ENCODE measurements at places on chromosomes 5 and 9.

DNA sequence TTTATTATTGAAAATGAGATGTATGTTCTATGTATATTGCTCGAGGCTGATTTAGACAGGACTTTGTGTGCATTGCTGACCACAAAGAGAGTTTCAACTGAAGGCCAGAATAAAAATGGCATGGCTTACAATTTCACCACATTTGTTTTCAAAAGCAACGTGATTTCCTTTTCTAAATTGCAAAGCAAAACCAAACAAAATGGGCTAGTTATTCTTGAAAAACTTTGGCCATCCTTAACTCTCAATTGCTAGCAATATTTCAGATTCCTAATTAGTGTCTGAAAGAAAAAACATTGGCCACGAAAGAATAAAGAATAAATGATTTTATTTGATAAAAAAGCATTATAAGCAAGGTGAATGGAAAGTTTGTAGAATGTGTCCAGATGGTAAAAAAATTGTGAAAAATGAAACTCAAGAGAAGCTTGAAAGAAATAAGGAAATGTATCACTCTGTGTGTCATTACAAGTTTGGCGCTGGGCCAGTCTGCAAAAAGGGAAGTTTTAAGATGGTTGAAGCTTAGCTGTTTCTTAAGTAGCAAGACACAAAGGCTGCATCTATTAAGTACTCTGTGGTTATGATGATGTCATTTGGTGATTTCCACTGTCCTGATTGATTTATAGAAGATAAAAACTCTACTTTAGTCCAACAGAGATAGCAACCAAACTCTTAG lies 89.2 kb upstream of the PRLR start:
- DNase-seq, result no peak

DNA sequence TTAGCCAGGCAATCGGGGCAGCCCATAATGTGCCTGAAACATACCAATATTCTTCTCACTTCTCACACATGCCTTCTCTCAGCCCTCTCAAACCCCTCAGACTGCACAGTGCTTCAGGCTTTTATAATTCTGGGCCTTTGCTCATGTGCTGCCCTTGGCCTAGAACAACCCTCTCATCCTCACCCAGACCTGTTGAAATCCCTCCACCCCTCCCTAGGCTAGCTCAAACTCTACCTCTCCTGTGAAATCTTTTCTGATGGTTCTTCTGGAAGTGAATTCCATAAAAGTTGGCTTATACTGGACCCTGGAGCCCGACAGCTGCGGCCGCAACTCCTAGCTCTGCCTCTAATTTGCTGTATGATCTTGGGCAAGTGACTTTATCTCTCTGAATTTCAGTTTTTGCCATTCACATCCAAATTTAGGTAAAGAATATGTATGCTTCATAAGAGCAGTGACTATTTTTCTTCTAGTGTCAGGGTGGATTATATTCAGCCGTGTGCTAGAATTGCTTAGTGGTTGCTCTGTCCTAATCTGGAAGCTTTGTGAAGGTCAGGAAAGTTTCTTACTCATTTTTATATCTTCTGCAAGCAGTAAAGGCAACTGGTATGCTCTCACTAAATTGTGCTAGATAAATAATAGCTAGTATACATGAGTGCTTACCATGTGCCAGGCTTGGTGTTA lies 221.4 kb downstream of the MAPKAP1 start:
- no peak for DNase-seq

DNA sequence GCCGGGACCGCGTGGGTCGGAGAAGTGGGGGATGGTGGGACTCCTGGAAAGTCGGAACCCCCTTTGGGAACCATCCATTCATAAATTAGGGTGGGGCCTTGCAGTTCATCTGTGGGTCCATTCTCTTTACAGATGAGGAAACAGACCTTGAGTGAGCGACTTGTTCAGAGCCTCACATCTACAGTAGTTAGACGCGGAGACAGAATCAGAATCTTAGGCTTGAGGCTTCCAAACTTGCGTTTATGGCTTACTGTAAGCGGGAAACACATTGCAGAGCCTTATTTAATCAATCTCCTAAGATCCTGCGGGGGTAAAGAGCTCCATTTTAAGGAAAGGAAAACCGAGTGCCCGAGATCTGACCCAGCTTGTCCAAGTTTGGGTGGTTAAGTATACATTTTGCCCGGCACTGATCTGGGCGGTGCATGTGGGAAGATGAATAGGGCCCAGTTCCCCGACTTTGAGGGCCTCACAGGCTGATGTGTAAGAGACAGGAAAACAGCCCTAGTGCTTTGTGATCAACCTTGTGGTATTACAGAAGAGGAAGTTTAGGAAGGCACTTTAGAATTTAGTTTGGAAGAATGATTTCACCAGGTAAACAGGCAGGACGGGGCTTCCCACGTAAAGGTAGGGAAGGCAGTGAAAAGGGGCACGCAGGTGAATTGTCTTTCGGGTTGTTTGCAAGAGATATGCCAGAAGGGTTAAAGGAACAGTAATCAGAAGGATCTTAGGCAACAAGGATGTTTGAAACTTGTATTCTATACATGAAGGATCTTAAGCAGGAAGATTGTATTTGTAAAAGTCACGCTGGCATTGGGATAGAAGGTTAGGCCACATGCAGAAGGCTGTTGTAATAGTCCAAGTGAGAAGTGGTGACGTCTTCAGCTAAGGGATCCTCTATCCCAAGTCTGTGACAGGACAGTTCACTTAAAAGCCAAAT lies 744 bp downstream of the TARS1 start:
- DNase-seq, result no peak

DNA sequence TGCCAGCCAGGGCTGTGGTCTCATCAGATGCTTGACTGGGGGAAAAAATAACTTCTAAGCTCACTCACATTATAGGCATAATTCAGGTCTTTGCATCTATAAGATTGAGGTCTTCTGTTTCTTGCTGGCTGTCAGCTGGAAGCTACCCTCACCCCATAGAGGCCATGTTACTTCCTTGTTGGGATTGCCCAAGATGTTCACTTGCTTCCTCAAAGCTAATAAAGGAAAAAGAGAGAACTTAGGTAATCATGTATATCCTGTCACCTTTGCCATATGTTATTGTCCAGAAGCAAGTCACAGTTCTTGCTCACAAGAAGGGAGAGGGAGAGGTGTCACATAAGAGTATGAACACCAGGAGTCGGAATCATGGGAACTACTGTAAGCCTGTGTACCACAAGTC lies 38.7 kb upstream of the ANKRD34B start:
- no peak for DNase-seq

DNA sequence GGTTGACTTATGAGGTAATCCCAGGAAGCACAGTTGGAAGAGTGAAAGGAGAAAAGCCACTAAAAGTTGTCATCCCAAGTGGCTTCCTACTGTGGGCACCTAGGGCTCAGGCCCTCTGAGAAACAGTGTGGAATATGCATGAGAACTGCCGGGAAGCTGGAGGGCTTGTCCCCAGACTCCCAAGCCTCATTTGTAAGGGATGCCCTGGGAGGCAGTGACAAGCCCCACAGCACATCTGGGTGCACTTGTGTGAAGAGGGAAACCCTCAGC lies 64.5 kb downstream of the SFXN1 start:
- no peak for DNase-seq

DNA sequence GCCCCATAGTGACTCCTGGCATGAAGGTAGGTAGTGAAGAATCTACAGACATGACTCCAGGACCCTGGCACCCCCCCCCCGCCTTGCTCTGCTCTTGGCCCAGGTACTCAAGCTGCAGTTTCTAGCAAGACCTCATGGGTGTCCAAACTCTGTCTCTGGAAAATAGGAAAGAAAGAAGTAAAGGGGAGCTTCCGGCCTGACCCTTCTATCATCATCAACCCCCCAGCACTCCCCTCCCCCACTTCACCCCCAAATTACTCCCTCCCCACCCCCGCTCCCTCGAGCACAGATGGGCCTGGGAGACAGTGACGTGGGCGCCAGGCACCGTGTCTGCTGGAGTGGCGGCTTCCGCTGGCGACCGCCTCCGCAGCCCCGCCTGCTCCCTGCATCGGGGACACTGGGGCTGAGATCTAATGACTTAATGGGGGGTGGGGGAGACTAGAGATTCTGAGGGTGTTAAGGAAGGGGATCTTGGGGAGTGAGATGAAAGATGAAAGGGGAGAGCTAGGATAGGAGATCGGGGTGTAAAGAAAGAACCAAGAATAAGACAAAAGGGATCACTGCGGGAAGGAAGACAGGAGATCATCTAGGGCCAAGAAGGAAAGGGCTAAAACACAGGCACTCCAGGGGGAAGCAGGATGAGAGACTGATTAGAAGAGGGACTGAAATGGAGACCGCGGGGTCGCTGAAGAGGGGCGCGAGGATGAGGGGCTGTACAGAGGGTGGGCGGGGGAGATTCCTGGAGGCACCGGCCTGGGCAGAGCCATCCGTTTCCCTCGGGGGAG lies 1.1 kb upstream of the DNAJB5 start:
- no peak for DNase-seq
